ENCODE measurements at places on chromosomes 16 and 17.

GRCh38 chr17:72710834-72711233 is 381.7 kb downstream of the SLC39A11 start:
- no peak for DNase-seq

GRCh38 chr16:21227866-21228265 is 5.6 kb upstream of the ANKS4B start:
- no peak for DNase-seq

- DNase-seq: no peak
Observed at GRCh38 chr17:37516127-37516571, 26.5 kb downstream of the DUSP14 start.

DNA sequence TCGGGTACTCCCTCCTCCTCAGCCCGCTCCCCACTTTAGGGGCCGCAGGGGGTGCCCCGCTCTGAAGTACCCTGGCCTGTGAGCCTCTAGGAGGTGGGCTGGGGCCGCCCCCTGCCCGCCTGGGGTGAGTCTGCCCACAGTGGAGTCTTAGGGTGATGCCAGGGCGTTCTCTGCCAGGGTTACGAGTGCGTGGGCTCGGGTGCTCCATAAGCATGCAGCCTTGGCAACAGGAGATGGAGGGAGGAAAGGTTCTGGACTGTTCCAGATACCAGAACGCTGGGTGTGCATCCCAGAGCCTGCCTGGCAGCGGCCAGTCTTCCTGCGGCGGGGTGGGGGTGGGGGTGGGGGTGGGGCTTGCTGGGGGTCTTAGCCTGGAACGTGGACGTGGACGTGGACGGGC is 15.9 kb downstream of the CACNA1H start:
- no peak for DNase-seq

DNA sequence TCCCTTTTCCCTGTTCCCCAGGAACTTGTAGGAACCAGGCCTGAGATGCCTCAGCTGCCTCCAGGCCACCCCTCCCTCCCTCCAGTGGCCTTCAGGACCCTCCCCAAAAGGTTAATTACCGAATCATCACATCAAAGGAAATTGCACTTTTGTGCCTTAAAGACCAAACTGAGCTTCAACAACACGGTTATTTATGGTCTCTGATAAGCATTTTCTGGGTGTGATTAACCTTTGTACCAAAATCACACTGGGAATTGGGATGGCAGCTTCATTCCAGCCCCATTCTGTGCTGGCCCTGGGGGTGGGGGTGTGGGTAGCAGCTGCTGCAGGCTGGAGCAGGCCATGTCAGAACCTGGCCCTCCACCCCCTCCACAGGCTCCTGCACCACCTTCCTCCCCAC is 16.7 kb downstream of the CRHR1 start:
- no peak for DNase-seq

GRCh38 chr17:27797390-27798091 is 2.8 kb downstream of the NOS2 start:
- DNase-seq: no peak

GRCh38 chr17:6020376-6021010 is 49.7 kb upstream of the WSCD1 start:
- no peak for DNase-seq

DNA sequence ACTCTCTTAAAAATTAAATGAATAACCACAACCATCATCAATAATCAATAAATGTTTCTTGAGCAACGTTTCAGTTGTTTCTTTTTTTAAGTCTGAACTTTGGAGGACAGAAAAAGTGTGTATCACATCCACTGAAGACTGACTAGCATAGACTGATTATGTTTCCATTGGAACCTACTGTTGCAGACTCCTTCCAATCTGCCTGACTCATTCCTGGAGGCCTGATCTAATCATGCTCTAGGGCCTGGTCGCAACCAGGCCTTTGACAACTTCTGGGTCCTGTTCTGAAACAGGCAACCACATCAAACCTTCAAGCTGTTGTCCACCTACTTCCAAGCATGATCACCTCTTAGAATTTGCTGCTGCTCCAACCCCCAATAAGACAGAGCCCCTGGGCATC is 109.2 kb upstream of the NUDT7 start:
- DNase-seq: no peak

GRCh38 chr17:70896843-70897242 is 727.5 kb downstream of the KCNJ2 start:
- DNase-seq: no peak

GRCh38 chr16:66569131-66569530 is 2.9 kb downstream of the CMTM1 start:
- no peak for DNase-seq

DNA sequence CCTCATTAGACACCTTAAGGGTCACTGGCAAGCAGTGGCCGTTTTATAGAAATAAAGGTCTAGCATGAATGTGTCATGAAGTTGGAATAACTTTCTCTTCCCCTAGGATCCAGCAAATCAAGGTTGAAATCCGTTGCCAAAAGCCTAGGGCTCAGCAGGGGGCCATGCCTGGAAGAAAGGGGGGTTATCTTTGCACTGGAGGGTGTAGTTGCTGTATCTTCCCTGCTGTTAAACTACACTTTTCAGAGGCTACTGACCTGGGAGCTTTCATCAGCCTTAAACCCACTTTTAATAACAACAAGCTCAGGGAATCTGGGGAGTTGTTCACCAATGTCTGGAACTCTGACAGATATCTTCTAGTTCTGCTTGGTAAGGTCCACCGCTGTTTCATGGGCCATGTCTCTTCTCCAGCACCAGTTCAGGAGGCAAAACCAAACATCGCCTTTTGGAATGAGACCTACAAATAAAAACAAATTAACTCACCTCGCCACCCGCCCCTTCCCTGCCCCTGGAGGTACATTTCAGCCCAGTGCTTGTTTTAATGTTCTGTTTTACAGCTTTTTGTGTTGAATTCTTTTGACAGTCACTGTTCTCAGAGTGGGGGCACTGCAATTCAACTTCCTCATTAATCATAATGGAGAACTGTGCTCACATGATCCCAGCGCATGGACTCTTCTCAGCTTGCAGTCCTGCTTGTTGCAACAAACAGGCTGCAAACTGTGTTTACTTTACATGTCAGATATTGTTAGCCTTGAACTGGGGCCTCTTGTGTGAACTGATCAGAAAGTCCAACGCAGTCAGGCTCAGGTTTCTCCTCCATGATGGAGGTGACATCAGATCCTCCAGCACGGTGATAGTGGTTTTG is 508.7 kb downstream of the KCNJ2 start:
- no peak for DNase-seq

- DNase-seq: no peak
Observed at GRCh38 chr16:85017151-85017550, 5.8 kb upstream of the ZDHHC7 start.

GRCh38 chr17:74632617-74633016 is 9.1 kb upstream of the CD300E start:
- no peak for DNase-seq

- no peak for DNase-seq
Observed at GRCh38 chr17:63491977-63492618, 15.2 kb downstream of the ACE start.

GRCh38 chr17:39200070-39200879 is at the start of gene RPL19:
TSS of gene RPL19 (plus strand) at chr17:39200283. CDS start at chr17:39200345, 62 bp downstream.
- DNase-seq: no peak

DNA sequence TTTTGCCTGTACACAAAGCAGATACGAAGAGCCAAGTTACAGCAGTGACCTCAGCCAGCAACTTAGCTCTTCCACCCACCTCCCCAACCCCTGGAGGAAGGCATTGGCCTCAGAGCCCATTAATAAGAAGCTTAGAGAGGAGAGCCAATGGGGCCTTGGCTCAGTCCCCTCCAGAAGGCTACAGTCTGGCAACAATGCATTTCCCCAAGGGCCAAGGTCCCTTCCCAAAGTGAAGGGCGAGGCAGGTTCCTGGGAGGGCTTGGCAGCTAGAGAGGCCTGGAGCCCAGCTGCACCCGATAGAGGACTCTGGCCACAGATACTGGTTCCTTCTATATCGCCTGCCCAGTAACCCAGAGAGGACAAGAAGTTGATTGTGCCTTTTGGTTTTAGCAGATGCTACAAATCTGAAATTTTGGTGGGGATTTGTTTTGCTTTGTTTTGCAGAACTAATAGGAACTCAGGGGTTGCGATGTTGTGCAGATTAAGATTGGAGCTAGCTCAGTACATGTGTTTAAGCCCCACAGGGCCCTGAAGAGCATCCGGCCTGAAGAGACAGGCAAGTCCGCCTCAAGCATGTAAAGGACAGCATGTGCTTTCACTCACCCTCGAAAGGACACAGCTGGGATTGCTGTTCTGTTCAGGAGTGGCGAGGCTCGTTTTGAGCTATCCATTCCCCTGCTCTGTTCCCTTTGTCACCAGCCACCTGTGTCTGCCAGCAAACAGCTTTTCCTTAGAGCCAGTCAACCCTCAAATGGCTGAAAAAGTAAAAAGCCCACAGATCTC is 12.0 kb upstream of the PNPO start:
- no peak for DNase-seq

DNA sequence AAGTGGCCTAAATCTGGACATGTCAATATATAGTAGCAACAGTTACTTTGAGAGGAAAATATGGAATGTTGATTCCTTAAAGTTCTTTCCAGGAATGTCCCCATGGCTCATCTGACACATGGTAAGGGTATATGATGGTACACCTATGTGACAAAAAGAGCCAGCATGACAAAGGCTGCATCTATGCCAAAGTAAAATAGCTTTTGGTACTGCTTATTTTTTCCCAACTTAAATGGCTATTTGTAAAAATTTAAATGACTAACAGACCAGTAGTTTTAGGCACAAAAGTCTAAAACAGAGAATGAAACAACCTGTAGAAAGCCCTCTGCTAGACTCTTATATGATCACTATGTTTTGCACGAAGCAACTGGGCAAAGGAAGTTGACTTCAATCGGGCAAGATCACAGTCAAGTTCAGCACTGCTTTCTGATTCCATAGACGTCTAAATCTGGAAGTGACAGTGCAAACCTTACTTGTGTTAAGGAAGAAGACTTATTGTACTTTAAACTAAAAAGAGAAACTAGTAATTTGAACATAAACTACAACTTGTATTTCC is 135.1 kb downstream of the SKAP1 start:
- DNase-seq: peak; percentile 49

DNA sequence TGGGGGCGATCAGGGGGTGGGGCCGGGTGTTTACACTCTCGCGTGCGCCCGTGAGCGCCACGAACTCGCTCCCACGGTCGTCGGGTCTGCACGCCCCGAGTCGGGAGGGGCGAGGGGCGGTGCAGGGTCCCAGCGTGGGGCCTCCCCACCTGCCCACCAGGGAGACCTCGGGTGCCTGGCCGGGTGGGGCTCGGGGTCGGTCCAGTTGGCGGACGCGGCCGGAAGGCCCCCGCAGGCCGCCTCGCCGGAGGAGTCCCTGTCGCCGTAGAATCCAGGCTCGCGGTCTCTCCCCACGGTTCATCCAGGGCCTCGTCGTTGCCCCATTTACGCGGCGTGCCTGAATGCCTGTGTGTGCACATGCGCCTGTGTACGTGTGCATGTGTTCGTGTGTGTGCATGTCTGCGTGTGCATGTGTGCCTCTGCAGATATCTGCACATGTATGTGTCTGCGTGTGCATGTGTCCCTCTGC is 510 bp upstream of the RAB40B start:
- no peak for DNase-seq

- DNase-seq: no peak
Observed at GRCh38 chr16:268141-269053, 7.3 kb downstream of the RGS11 start.

GRCh38 chr17:37461668-37462067 is 28.0 kb upstream of the DUSP14 start:
- no peak for DNase-seq
